AG04450 (cell line): ENCODE measurements at places on chromosomes 2 and 18.

DNA sequence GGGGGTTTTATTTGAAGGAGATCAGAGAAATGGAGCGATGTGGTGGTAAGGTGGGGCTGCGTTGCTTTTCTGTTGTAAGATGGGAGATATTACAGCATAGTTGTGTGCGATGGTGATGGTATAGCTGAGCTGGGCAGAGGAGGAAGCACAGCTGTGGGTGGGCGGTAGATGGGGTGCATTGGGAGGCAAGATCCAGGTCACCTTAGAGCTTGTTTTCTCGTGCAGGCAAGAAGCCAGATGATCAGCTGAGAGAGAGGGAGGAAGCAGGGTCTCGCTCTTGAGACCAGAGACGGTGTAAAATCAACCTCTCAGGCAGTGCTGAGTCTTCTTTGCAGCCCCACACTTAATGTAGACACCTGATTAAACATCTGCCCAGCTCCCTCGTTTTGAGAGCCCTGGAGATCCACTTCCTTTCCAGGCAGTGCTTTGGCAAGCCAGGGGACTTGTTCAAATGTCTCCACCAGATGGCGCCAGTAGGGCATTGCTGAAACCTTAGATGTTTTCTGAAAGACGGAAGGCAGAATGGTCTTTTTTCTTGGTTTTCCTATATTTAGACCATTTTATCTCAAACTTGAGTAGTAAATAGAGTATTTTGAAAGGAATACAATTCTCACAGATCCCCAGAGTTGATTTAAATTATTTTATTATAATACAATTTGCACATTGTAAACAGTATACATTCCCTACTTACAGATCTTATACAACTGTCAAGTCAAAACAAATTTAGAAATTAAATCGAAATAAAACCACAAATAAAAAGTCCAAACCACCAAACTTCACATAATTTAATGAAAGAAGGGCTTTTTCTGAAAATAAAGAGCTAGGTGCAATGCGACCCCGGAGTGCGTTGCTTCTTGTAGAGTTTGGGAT, 21.1 kb upstream of the LYPD6B start:
- peak; percentile 33 for DNase-seq

GRCh38 chr2:5698134-5698533, 6.0 kb downstream of the SOX11 start:
- no peak for DNase-seq

DNA sequence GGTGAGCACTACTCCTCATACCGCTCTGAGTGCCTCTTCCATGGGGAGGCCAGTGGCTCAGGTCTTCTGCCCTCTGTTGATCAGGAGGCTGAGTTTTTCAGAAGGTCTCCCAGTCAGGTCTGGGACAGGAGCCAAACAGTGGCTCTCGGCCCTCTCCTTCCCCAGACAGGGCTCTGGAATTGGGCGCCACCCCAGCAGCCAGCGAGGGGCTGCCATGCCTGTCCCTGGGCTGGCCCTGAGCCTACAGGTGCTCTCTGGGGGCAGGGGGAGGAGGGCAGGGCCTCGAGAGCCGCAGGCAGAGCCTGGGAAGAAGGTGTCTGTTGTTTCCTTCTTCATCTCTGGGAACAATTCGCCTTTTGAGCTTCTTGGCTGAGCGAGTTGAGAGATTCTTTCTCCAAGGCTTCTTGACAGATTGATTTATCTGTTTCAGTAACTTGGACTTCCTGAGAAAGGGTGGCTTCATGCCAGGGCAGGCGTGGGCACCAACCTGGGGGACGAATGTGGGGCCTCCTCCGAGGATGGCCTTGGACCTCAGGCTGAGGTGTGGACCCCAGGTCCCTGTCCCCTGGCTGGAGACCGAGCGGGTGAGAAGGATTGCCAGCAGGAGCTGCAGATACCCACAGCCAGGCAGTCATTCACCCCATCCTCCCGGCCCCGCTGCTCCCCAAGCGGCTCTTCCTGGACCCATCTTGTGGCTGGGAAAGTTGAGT, 64.7 kb upstream of the GLI2 start:
- DNase-seq = no peak

DNA sequence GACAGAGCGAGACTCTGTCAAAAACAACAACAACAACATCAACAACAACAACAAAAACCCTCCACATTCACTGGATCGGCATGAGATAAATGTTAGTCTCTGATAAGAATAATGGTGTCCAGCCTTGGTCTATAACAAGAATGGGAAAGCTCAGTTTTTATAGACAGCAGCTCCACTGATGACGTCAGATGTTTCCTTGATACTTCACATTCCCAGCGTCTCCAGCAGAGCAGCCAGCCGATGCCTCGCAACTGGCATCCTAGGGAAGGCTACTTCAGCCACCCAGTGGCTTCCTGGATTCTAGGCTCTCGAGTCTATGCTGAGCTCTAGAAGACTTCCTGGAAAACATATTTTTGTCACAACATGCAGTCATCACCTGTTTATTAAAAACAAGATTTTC, 271.4 kb upstream of the SMIM21 start:
- DNase-seq = no peak

- DNase-seq = no peak
These were observed 236.5 kb downstream of the DYM start for GRCh38 chr18:49223837-49224529.

DNA sequence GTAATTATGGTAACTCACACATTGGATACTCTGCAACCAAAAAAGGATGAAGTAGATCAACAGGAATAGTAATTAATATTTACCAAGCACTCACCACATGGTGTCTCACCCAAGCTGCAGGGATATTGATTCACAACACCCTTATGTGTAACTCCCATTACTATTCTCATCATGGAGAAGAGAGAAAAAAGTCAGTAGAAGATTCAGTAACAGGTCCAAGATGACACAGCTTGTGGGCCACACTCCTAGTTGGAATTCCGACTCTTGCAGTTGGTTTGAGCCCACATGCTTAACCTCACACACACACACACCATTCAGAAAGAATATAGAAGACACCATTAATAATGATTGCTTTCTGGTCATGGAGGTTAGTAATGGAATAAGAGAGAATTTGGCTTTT, 1.7 kb upstream of the MLPH start:
- no peak for DNase-seq

- DNase-seq = no peak
These were observed 12.1 kb upstream of the GREB1 start for GRCh38 chr2:11521775-11522174.

DNA sequence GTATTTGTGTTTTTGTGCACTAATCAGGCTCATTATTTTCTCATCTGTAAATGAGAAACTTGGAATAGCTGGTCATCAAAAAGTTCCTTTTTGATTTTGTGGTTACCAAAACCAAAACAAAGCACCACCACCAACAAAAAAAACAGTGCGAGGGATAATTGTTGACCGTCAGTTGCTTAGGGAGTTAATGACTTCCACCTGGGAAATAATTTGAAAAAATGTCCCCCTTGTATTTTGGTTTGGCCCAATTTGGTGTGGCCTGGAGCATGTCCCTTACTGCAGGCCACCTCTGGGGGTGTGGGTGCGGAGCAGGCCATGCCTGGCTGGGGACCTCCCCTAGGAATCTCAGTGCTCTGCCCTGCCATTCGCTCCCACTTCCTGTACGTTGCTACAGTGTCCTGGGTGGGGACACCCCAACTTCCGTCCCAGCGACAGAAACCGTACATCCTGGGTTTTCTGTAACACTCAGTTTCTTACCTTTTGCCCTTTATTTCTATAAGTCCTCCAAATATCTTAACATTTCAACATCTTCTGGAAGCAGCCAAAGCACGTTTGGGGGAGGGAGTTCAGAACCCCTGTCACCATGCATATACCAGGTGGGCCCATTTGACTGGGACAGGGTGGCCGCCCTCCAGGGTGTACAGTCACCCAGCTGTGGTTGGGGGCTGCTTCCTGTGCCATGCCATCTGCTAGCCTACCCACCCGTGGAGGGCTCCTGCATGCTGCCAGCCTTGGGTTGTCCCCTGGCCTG, 31.3 kb downstream of the NCK2 start:
- no peak for DNase-seq

DNA sequence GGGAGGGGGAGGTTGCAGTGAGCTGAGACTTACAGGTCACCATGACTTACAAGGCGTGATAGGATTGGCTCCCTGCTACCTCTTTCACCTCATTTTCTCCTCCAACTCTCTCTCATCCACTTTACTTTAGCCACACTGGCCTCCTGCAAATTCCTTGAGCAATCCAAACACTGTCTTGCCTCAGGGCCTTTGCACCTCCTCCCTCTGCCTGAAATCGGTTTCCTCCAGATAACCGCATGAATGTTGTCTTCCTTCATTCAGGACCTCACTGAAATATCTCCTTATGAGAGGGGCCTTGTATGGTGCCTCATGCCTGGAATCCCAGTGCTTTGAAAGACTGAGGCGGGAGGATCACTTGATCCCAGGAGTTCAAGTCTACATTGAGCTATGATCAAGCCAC, 21.8 kb downstream of the WNT10A start:
- DNase-seq = no peak

DNA sequence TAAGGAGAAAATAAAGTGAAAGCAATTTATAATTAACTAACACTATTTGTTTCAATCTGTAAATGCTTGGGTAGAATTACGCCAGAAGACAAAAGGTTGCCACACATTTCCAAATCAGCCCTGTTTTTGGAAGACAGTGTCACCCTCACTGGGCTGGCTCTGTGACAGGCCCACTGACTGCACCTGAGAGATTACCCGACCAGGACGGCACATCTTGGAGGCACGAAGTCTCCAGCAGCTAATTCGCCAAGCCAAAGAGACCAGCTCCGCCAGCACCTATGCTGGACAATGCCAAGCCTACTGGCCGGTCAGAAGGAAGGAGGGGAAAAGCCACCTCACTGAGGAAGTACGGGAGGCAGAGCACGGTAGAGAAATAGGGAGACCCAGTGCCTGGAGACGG, 61.9 kb downstream of the CYB5A start:
- DNase-seq = no peak

GRCh38 chr18:52499016-52499415, 159.0 kb downstream of the DCC start:
- no peak for DNase-seq

DNA sequence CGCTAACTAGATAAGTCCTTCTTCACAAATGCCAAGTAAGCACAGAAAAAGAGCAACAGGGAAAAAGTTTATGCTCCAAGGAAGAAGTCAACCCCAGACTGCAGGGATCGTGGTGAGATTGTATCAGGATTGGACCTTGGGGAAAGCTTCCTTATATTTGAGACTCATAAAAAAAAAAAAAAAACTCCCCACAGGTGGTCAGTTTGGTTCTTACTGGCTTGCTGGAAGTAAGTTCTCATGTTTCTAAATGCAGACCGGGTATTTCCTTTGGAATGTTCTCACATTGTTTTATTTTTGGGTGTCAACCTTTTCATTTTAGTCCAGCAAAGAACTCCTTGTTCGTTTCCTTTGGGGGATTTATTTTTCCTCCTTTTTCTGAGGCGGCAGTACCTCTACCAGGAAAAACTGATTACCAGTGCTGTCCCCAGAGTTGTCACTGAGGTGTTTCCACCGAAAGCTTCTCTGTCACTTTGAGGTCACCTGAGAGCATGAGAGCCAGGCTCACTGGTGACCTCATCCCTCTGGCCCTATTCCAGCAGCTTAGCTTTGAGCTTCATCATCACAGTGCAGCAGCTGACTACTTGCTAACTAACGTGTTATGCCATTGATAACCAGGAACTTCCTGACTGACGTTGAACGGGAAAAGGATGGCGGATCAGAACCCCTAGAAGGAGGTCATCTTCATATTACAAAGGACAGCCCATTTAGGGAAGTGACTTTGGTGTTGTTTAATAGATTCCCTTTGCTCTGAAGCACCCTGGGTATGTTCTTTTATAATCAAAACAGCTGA, 16.8 kb upstream of the ATP8B1 start:
- DNase-seq = peak; percentile 63

DNA sequence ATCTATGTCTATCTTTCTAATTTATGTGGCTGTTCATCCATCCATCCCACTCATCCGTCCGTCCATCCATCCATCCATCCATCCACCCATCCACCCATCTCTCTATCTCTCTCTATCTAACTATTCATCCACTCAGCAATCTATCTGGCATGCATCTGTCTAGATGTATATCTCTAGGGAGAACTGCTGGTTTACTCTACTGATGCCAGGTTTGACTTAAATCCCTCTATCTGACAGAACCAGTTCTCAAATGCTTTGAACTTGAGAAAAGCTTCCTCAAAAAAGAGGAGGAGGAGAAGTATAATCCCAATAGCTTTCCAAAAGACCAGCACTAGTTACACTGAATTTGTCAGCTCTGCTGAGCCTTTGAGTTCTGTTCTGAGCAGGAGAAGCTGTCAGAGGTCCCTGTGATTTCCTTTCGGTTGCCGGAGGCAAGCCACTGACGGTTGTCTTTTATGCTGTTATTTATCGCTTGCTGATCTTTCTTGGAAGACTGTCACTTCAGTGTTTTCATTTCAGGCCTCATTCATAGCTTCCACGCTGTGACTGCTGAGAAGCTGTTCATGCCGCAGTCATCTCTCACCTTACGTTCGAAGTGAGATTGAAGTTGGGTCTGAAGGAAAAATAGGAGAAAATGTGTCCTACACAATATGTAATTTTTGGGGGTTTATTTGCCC, 129.4 kb upstream of the UXS1 start:
- DNase-seq = no peak

- peak; percentile 78 for DNase-seq
These were observed 129.7 kb downstream of the PKP4 start for GRCh38 chr2:158586491-158586890.

- no peak for DNase-seq
These were observed 13.6 kb downstream of the AQP12A start for GRCh38 chr2:240705204-240705791.

DNA sequence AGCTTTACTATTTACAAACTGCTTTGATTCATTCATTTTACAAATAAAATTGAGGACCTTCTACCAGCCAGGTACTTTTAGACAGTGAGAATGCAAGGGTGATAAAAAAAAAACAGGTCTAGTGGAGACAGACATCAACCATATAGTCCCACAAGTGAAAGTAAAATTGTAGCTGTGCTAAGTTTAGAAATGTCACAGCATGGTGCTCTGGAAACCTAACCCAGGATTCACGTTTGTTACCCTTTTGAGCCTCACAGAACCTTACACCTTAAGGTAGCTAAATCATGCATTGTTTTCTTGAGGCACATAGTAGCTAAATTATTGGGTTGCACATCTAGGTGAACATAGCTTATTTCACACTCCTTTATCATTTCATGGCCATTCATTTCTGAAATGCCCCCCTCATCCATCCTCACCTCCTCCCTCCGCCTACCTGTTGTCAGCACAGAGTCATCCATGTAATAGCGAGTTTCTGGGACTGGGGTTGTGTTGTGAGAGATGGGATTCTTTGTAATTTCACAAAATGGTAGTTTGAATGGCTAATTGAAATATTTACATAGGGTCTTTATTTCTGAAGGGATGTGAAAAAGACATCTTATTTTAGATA, 7.1 kb downstream of the MTA3 start:
- no peak for DNase-seq

DNA sequence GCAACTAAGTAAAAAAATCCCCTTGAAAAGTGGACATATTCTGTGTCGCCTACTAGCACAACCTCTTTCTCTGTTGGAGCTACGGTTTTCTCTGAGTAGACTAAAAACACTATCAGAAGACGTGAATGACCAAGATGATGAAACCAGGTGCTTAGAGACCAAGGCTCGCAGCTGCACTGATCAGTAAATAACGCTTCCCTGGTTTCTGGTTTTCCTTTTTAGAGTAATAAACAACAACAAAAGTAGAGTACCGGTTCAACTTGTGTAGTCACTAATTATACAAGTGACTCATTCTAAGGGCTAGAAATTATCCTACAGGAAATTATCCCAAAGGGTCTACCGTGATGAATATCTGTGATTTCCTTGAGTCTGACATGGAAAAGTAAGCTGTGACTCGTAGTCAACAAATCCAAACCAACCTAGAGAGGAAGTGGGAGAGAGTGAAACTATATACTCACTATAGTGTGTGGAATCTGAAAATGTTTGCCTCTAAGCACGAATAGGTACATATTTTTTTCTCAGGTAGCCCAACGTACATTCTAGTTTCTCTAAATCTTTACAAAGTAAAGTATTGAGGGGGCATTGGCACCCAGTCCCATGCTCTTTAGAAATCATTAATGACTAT, 17.8 kb downstream of the RASGRP3 start:
- DNase-seq = no peak
